ENCODE measurements at places on chromosomes 11 and 22.

DNA sequence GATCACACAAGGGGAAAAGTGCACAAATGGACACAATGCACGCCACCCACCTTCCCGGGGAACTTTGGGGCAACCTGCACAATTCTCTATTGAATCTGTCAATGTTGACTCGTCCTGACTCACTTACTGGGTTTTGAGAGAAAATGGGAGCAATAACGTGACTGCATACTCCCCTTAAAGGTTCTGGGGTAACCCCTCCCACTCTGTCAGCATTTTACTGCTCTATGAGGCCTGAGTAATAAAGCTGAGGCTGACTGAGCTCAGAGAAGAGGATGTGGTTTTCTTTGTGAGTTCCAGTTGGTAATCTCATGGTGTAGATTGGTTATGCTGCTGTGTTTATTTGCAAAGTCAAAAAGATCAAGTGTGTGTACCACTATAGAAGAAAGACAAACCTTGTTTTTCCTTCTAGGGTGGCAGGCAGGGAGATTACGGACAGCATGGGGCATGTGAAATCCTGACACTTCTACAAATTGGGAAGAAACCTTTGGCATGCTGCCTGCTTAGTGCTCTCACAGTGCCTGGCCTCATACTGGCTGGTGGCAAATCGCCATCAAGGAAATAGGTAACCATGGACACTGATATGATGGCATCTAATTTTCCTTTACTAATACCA lies 16.1 kb upstream of the APOA1 start:
- DNase-seq = peak; percentile 74

DNA sequence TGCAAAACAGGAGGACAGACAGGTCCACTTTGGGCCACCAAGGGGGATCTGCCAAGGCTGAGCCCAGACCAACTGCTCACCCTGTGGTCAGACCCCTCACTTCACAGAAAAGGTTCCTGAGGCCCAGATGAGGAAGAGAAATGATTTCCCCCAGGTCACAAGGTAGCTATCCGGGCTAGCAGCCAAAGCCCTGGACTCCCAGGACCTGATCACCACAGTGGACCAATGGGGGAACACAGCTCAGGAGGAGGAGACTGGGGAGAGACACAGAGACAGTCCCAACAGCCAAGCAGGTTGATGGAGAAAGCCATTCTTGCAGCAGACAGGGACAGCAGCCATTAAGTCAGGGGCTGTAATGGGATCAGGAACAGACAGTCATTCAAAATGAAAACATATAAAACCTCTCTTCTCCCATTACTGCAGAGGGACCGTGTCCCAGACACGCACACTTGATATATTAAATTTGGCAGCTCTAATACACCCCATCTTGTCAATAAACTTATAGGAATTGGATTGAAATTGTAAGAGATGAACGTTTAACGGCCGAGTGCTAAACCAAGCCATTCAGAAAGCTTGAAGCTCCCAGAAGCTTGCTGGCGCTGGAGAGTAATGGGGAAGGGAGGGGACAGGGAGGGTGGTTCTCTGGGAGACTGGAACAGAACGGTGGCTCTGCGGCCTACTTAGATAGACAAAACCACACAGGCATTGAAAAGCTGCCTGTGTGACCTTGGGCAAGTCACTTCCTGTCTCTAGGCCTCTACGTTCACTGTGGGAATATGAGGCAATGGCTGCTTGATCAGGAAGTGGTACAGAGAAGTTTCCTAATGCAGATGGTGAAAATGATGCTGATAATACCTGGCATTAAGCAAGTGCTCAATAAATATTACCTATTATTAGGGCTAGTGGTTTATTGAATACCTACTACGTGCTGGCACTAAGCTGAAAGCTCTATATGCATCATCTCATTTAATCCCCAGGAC lies 16.0 kb downstream of the ZMAT5 start:
- DNase-seq = no peak

GRCh38 chr11:83168756-83169155 lies 11.8 kb downstream of the PCF11 start:
- no peak for DNase-seq

- DNase-seq = no peak
Observed at GRCh38 chr11:70303070-70303469, 32.6 kb downstream of the PPFIA1 start.

DNA sequence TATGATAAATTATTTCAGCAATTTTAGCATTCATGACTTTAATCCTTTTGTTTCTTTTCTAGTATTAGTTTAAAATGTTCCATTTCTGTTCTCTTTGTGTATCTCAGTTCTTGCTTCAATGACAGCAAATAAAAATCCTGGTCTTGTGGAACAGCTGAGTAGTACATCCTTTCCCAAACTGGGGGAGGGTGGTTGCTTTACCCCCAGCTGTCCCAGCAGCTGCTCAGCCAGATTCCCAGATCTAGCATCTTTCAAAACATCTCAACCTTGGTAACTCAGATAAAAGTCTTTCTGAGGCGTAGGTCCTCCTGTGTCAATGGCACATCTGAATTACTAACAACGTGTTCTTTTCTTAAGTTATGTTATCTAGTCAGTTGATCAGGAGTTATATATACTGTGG lies 72.2 kb upstream of the GRK2 start:
- DNase-seq = no peak

DNA sequence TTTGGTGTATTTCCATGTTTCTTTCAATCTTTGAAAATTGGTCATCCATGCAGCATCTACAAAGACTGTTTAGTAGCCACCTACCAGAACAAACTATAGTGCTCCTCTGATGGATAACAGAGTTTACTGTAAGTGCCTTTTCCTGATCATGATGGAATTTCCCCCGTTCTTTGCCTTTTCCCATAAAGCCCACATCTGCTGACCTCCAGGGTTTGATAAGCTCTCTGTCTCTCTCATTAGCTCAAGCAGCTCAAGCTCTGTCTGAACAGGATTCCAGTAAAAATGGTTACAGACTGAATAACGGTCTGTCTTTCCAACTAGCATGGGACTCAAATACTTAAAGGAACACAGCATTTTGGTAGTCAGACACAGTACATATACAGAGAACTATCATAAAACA lies 308.4 kb upstream of the SORL1-AS1 start:
- DNase-seq = no peak

DNA sequence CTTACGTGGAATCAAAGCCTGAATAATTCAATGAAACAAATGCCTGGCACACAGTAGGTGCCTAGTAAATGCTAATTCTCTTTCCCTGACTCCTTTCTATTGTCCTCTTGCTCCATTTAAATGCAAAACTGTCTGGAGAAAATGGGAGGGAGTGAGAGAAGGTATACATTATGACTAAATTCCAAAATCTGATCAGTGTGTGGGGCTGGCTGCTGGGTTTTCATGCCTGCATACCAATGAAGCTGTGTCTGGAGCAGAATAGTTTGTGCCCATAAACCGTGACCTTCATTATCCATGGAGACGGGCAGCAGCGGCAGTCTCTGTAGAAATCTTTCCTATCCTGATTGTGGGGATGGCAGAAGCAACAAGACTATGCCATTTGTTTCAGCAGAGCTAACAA lies 223.4 kb upstream of the ZBED5 start:
- no peak for DNase-seq

- no peak for DNase-seq
Observed at GRCh38 chr11:91850533-91851275, 373.9 kb upstream of the FAT3 start.

DNA sequence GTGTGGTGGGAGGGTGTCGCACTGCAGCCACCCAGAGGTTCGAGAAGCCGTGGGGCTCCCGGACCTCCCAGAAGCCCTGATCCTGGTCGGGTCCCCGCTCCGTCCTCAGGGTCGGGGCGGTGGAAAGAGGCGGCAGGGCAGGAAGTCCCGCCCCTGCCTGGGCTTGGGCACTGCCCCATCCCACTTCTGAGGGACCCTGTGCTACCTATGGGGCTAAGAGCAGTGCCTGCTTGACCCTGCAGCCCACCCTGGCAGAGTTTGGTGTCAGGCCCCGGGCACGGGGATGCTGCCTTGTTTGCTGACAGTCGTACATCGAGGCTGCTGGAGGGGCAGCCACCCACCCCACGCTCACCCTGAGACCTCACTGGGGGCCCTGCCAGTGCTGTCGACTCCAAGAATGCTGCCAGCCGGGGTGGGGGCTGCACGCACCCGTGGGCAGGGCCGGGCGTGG lies 19.4 kb downstream of the RNH1 start:
- no peak for DNase-seq

GRCh38 chr11:76455331-76455730 lies 10.5 kb downstream of the EMSY start:
- DNase-seq = no peak

DNA sequence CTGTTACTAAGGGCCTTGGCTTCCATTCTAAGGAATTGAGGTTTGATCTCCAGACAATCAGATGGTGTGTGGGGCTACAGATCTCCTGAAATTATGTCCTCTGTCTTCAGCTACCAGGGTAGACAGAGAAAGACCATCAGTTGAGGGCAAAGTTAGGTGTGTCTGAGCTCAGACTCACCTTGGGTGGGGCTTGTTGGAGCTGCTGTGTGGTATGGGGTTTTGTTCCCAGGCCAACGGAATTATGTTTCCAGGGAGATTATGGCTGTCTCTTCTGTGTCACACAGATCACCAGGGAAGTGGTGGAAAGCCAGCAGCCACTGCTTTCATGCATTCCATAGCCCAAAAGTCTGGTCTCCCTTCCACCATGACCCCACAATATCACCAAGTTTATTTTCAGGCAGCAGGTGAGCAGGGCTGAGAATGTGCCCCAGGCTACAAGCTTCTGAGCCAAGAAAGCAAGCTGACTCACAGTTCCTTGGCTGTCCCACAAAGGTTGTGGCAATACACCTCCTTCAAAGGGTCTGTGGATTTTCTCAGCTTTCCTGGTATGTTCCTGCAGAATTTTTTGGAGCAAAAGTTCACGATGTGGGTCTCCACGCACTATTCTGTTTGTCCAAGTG lies 714.9 kb downstream of the LUZP2 start:
- DNase-seq = no peak

GRCh38 chr11:82034527-82034926 lies 699.1 kb downstream of the FAM181B start:
- no peak for DNase-seq

DNA sequence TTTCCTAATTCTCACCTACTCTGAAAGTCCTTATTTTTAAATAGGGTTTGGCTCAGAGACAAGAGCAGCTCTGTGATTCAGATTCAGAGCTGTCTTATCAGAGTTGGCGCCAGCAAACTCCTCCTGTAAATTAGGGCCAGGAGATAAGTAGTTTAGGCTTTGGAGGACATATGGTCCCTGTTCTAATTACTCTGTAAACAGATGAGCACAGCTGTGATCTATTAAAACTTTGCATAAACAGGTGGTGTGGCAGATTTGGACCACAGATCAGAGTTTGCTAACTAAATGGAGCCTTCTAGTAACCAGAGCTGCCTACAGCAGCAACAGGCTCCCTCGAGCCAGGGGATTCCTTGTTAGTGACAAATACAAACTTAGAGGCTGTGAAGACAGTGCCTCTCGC lies 27.9 kb downstream of the YPEL1 start:
- DNase-seq = no peak

DNA sequence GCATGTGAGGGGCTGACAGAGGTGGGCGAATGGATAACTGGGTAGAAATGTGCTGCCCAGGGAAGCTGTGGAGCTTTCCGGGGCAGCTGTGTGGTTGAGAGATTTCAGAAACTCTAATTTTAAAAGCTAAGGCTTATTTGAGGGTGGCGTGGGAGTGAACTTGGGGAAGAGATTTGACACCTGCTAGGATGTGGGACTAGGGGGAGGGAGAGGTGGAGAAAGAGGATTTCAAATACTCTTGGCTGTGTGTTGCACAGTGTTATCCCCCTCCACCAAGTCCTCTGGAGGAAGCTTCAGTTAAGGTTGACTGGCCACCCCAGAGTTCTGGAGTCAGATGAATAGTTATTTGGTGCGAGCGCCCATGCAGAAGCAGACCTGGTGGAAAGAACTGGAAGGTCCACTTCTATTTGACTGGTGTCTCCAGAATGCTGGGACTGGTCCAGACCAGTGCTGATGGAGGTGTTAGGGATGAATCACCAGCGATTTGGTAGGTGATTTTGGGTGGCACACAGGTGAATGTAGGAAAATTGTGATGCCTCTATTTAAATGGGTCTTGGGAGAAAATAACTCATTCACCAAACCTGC lies 72.8 kb upstream of the ALX4 start:
- DNase-seq = no peak
